ENCODE measurements at places on chromosomes 2 and 18.

DNA sequence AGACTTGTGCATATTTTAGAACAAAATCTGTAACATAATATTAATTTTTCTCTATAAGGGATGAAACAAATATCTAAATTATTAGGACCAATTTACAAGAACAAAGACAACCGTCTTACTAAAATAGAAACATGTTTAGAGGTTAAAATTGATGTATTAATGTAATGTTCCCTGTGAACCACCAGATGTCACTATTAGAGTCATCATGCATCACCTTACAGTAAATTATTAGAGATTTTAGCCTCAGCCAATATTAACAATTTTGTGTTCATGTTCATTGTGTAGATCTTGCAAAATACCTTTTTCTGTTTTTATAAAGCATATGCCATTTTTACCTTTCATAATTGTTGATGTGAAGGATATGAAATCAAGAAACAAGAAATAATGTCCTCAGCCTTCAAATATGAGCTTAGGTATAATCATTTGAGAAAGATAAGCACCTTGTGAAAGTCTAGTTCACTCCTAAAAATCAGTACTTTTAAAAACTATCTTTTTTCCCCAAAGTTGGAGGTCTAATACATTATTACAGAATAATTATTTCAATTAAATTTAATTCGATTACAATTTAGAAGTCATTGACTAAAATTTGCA lies 344.3 kb upstream of the KCNH7 start:
- DNase-seq: no peak

GRCh38 chr2:203900253-203900652 lies 32.7 kb downstream of the CTLA4 start:
- DNase-seq: no peak

DNA sequence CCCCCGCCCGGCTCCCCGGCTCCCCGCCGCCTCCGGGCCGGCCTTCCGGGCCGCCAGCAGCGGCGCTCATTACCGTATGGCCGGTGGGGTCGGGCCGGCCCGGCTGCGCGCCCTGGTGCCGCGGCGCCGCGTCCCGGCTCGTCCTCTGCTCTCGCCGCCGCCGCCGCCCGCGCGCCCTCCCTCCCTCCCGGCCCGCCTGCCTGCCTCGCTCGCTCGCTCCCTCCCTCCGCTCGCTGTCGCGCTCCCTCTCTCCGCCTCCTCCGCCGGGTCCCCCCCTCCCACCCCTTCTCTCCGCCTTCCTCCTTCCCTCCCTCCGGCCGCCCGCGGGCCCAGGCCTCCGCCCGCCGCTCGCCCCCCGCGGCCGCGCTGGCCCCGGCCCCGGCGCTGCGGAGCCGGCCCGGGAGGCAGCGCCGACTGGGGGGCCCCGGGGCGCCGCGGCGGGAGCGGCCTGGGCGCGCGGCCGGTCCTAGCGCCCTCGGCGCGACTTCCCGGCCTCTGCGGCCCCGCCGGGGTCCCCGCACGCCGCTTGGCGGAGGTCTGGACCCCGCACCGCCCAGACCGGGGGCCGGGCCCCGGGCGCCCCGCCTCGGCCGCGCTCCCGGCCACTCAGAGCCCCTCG lies at the start of gene DNMT3A:
TSS of gene DNMT3A (minus strand) at position 173 of the 619 bp plus-strand sequence. CDS start 27,941 bp downstream, outside the sequence.
- DNase-seq: peak; percentile 40

DNA sequence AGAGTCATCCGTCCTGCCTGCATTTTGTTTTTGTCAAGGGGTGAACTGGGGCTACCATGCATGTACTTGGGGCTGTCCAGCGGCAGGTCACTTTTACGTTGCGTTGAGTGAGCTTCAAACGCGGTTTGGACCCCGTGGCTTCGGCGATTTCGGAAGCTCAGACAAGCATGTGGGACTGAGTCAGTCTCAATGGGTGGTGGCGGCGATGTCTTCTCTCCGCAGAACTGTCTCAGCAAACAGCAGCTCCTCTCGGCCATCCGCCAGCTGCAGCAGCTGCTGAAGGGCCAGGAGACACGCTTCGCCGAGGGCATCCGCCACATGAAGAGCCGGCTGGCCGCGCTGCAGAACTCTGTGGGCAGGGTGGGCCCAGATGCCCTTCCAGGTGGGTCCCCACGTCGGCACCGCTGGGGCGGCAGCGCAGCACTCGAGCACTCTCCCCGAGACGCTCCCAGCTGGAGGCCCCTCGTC lies 21.3 kb downstream of the FBLN7 start:
- no peak for DNase-seq

DNA sequence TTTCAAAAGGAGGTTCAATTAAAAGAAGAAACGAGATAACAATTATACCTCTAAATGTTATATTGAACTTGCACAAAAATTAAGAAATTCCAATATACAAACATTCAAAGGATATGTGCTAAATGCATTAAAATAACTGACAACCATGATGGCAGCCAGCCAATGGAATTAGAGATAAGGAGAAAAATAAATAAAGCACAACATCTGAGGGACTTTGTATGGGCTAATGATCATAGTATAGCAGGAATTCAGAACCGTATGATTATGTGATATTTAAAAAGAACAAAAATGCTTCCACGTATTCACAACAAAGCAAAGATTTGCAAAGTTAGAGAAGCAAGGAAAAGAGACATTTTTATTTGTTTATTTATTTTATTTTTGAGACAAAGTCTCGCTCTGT lies 1103.0 kb downstream of the CBLN2 start:
- no peak for DNase-seq

- DNase-seq: no peak
These were observed 280.4 kb upstream of the SESTD1 start for GRCh38 chr2:179545024-179545423.

DNA sequence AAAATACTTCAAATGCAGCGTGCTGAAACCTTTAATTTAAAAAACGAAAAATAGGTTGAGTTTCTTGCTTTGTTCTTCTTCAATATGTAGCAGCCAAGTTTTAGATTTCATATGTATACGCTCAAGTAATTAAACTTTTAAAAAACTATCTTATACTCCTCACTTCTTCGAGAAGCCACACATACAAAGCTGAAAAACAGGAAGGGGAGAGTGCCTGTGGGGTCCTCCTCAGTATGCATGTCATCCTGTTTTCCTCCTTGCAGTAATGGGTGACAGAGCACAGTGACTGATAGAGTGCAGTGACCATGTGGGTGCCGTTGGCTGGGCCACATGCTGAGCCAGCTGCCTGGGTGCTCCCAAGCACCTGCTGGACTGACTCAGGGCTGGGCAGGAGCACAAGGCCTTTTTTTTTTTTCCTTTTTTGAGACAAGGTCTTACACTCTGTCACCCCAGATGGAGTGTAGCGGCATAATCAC lies 33.3 kb downstream of the UXS1 start:
- peak; percentile 54 for DNase-seq

DNA sequence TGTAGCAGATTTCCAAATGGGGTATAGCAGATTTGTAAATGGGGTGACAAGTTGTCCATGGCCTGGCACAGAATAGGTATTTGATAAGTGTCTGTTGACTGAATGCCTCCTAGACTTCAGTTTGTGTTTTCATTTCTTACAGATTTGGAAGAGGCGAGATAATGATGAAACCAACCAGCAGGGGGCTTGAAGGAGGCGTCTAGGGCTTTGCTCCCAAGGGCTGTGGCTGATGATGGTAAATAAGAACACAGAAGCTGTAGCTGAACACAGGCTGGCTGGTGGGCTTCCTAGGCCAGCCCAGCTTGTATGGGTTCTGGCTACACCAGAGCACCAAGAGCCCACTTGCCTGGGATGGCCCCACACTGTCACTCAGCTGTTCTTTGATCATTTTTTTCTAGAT lies 19.4 kb downstream of the SFTPB start:
- DNase-seq: peak; percentile 50

GRCh38 chr2:152513681-152514080 lies 178.7 kb downstream of the FMNL2 start:
- no peak for DNase-seq

GRCh38 chr18:54388203-54389142 lies 30.8 kb downstream of the C18orf54 start:
- DNase-seq: peak; percentile 47

GRCh38 chr2:153939124-153939796 lies 67.5 kb downstream of the GALNT13 start:
- DNase-seq: no peak

DNA sequence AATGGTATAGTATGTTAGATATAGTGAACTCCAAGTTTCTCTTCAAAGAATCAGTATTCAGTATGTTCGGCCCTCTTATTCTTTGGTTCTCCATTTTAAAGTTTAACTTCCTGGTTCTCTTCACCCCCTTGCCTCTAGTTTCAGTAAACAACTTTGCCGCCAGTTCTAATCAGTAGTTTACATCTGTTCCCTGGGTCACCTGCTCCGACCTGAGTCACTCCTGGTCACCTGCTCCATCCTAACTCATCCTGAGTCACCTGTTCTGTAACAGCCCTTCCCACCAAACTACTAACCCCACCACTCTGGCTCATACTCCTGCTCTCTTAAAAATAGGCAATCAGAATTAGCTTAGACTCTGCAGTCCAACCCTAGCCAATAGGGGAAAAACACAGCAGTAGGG lies 23.7 kb upstream of the TEX51 start:
- DNase-seq: no peak

GRCh38 chr2:29054430-29054829 lies 19.9 kb downstream of the PCARE start:
- no peak for DNase-seq

DNA sequence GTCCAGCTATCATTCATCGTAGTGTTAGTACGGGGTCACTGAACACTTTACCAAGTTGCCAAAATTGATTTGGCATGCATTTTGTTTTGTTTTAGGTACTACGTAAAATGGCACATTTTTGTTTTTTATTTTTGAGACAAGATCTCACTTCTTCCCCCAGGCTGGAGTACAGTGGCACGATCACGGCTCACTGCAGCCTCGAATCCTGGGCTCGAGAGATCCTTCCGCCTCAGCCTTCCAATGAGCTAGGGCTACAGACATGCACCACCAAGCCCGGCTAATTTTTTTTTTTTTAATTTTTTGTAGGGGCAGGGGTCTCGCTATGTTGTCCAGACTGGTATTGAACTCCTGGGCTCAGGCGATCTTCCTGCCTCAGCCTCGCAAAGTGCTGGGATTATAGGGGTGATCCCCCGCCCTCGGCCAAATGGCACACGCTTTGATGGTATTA lies 786 bp downstream of the TAF1B start:
- no peak for DNase-seq

DNA sequence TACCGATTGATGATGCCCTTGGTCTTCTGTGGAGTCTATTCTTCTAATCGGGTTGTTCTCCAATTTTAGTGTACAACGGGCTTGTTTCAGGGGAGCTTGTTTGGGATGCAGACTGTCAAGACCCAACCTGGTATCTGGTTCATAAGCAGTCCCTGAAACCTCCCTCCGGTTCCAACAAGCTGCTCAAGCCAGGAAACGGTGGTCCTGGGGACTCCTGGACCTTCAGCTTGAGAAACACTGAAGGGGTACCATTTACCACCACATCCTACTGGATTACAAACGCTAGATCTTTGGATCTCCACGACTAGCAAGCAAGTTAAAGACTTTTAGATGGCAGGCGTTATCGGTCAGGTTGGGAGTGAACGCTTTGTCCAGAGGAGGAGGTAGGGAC lies 2.0 kb downstream of the BCL2 start:
- DNase-seq: no peak

GRCh38 chr18:67608615-67609273 lies 92.2 kb upstream of the DSEL start:
- DNase-seq: no peak

DNA sequence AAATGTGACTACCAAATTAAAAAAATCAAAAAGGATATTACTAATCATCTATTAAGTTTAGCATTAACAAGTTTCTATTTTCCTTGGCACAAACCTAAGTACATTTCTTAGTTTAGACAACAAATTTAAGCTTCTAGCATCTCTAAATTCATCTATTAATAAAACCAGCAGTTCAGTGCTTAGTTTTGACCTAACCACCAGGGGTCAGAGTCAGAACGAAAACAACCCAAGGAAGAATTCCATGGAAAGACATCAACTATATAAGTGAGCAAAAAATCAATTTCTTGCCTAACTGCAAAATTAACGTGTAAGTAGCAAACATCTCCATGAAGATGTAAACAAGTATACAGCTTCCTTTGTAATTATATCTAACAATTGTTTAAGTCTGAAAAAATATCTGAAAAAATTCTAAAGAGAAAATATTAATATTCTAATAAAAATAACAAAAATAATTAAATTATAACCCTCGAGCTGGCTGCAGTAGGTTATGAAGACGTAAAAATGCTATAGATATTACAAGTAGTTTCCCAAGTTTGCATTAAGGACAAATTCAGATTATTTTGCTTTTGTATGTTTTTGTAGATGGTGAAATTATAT lies 83.7 kb downstream of the CERKL start:
- DNase-seq: peak; percentile 21

DNA sequence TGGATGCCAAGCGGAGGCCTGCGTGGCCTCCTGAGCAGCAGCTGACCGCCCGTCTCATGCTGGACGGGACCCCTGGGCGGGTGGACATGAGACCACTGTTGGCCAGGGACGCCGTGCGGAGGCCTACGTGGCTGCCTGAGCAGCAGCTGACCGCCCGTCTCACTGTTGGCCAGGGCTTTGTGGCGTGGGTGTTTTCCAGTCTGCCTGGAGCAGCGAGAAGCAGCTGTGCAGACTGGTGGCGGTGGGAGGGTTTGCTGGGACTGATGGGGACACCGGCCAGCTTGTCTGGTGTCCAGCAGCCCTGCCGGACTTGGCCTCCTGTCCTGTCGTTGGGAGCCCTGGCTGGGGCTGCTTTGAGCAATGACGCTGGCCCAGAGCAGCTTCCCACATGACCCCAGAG lies 5.8 kb upstream of the D2HGDH start:
- no peak for DNase-seq

DNA sequence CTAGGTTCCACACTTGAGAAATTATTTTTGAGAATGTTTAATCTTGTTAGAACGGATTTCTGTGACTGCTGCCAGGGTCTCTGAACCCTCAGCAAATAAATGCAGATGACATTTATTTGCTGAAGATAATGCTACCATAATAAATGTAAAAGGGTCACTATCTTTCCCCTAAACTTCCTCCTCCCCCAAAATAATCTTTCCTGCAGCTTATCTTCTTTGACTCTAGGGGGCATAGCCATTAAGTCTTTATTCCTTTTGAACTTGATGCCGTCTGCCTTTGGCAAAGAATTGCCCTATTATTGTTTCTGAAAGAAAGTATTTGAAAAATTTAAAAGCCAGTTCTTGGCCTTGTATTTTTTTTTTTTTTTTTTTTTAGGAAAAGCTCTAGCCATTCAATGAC lies 63.6 kb upstream of the ACSL3 start:
- peak; percentile 7 for DNase-seq

DNA sequence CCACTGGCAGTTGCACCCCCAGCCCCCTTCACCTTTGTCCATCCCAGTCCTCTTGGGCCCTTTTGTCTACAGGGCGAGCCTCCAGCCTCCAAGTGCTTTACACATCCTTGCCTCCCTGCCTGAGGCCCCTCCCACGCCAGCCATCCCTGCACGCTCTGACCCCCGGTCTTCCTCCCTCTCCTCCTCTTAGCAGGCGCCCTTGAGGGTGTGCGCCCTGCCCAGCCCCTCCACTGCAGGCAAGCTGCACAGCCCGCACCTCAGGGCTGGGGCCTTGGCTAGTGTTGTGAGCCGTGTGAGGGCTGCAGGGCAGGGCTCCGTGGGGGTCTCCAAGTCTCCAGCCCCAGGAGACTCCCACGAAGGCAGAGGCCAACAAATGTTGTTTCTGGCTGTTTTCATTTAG lies 6.9 kb downstream of the BOK start:
- no peak for DNase-seq
